Left forelimb (tissue), 1 donor: ENCODE measurements at places on chromosomes 2 and 18.

- no peak for DNase-seq
Measured at GRCh38 chr2:203814661-203815540, 52.7 kb upstream of the CTLA4 start.

GRCh38 chr2:237497838-237498186 lies 10.8 kb downstream of the MLPH start:
- no peak for DNase-seq

GRCh38 chr2:23250371-23250770 lies 134.6 kb upstream of the KLHL29 start:
- no peak for DNase-seq

DNA sequence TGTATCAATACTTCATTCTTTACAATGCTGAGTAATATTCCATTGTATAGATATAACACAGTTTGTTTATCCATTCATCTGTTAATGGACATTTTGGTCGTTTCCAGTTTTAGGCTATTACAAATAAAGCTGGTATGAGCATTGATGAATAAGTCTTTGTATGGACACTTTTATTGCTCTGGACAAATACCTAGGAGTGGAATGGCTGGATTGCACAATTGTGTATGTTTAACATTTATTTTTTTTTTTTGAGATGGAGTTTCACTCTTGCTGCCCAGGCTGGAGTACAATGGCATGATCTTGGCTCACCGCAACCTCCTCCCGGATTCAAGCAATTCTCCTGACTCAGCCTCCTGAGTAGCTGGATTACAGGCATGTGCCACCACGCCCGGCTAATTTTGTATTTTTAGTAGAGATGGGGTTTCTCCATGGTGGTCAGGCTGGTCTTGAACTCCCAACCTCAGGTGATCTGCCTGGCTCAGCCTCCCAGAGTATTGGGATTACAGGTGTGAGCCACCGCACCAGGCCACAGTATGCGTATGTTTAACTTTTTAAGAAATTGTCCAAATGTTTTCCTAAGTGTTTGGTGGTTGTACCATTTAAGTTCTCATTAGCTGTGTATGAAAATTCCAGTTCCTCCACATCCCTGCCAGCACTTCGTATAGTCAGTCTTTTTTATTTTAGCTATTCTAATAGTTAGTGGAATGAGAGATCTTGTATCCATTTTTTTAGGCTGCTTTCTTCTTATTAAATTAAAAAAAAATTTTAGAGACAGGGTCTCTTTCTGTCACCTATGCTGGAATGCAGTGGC lies 194.9 kb upstream of the HAAO start:
- DNase-seq: peak; percentile 28

- no peak for DNase-seq
Measured at GRCh38 chr2:36965751-36966369, 476 bp downstream of the STRN start.
